NCI-H1105 (cell line): ENCODE measurements at places on chromosomes 12 and 14.

GRCh38 chr12:117098024-117098360 is 1.2 kb downstream of the TESC start:
- no peak for DNase-seq

DNA sequence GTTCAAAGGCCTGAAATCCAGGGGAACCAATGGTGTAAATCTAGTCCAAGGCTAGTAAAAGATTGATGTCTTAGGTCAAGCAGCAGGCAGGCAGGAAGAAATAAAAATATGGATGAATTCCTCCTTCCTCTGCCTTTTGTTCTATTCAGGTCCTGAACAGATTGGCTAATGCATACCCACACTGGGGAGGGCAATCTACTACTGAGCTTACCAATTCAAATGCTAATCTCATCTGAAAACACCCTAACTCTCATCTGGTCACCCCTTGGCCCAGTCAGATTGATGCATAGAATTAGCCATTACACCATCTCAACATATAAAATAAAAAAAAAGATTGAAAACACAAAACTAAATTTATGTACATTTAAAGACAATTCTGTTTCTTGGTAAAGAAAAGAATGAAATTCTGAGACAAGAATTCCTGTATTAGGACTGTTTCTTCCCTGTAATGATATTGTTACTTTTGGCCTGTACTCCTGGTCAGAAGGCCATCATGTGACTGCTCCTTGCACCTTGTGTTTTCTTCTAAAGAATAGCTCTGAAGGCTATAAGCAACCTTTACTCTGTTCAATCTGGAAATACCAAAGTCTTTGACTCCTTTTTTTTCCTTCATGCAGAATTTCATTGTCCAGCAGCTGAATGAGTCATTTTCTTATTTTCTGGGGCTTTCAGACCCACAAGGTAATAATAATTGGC is 19.9 kb downstream of the CLEC6A start:
- DNase-seq: no peak

DNA sequence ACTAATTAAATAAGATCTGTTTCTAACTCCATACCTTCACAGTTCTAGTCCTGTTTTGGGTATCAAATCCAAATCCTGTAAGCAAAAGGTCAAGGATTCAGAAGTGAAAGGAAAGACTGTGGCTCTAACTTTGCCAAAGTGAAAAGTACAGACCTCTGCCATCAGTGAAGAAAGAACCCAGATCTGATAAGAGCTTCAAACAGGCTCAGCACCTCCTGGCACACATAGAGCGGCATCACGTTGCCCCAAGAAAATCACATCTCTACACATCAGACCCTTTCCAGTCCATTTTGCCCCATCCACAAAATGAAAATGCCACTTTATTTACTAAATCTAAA is 23.2 kb downstream of the CLIP1 start:
- no peak for DNase-seq

GRCh38 chr12:27951898-27952297 is 20.6 kb downstream of the PTHLH start:
- no peak for DNase-seq

DNA sequence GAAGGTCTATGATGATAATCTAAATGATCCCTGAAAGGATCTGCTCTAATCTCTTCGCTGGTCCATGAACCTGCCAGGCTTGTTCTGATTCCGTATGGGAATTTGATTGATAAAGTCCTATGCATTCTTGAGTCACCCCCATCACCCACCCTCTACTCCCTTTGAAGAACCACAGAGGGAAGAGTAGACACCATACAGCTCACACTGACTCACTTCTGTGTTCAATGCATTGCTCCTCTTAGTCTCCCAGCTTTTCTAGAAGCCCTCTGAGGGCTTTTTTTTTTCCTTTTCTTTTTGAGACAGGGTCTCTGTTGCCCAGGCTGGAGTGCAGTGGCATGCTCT is 18.5 kb upstream of the GPRC5A start:
- DNase-seq: no peak

DNA sequence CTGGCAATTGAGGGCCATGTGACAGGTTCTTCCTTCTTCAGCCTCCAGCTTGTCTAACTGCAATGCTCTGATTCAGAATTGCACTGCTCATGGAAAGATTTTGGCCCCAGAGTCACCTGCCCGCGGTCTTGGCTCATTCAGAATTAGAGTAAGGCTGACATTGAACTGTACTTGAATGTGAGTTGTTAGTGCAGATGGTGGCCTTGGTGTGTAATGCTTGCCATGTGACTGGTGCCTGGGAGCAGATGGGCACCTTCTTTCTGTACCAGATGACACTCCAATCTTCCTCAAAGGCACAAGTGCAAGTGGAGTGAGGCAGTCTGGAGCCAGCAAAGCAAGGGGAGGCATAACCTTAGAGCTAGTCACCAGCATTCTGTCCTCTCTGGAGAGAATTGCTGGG is 36.5 kb upstream of the ANO4 start:
- DNase-seq: no peak

DNA sequence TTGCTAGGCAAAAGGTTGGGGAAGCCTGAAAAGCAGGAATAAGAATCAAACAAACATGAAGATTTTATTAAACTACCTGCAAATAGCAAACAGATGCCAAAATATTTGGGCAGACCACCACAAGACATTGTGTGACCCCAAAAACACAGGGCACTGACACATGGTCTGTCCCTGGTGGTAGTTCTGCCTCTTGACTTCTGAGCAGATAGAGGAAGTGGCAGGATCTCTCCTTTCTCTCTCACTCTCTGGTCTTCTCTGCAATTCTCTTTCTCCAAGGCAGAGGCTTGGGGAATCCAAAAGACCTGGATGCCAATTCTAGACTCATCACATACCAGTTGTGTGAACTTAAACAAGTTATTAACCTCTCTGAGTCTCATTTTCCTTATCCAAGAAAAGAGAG is 4.3 kb upstream of the PTGDR start:
- no peak for DNase-seq

GRCh38 chr12:132115500-132115899 is 28.6 kb downstream of the DDX51 start:
- DNase-seq: no peak

DNA sequence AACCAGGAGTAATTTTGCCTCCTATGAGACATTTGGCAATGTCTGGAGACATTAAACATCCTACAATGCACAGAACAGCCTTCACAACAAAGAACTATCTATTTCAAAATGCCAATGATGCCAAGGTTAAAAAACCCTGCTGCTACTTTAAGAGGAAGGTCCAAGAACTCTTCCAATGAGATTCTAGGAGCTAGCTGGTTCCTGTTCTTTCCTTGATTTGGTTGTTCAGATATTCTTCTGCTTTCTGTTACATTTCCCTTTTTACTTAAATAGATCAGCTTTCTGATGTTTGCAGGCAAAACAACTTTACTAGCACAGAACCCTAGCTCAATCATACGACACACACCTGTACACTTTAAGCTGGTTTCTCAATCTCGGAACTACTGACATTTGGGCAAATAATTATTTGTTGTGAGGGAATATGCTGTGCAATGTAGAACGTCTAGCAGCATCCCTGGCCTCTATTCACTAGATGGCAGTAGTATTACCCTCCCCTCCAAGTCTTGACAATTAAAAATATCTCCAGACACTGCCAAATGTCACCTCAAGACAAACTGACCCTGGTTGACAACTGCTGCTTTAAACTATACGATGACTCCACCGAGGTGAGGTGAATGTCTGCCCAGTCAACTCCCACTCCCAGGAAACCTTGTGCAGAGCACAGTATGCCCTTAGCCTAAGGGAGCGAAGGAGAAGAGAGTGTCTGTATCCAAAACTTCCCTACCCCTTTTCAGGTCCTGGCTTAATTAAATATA is 4.4 kb downstream of the BLTP3B start:
- DNase-seq: no peak

DNA sequence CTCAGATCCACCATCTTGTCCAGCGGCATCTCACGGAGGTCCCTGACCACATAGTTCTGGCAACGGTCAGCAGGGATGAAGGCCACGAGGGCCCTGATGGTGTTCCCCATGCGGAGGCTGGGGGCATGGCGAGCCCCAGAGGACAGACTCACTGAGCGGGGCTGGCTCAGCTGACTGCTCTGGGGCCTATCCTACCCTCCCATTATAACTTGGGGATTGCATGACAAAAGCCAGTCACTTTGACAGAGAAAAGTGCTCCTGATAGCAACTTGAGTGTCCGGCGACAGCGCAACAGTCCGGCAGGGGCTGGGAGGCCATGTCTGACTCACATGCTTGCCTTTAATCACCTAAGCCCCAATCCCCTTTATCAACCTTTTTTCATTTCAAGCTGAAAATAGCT is at the start of gene LRRC10:
Gene LRRC10 (minus strand): TSS at position 179 of the 400 bp plus-strand sequence. CDS start 69 bp downstream, at position 110.
- no peak for DNase-seq

DNA sequence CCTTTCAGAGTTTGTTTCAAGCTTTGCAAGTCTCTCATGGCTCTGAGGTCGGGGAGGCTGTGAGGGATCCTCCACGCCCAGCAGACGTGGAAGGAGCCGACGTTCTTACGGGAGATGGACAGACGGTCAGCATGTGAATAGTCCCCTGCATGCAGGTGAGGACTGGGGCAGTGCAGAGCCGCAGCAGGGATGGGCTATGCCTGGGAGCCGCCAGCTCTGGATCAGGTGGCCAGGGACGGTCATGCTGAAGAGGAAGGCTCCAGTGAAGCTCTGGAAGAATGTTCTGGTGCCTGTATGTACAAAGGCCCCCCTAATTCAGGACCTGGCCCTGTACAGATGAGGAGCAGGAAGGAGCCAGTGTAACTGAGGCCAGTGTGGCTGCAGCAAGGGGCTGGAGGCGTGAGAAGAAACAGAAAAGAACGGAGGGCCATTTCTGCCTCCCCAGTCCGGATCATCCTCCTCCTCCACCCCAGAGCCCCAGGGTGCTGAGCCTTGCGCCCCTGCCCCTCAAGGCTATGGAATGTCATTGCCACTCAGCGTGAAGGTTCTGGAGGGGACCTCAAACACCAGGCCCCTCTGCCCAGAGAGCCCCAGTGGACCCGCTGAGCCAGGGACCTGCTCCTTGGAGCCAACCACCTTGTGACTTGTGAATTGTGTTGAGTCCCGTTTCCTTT is 96.8 kb upstream of the DIO3 start:
- no peak for DNase-seq

DNA sequence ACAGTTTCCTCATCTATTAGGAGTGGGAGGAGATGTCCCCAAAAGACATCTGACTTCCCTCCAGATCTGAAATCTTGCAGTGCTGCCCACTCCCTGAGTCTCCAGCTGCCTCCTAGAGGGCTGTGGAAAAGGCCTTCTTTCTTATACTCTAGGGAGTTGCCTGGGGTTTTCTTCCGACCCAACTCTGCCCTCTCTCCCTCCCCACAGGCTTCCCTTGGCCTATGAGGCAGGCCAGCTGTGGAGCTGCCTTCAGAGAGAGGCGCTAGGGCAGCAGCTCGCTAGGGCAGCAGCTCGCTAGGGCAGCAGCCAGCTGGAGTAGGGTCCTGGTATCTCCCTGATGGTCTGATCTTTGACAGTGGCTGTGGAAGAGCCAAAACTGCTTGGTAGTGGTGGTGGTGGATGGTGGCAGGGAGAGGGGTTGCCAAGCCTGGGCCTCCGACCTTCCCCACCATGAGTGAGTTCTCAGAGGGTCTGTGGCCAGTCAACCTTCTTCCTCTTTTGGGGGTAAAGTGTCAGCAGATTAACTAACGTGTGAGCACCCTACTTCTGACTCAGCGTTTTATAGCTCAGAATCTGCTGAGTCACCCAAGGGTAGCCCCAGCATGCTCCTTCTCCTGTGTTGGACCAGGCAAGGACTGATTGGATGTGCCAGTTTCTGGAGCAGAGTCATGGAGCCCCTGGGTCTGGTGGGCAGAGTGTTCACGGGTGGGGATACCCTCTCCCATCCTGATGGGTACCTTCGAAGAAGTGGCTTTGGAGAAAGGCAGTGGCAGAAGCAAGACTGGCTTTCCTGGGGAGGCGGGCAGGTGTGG is 2.3 kb downstream of the SLC48A1 start:
- DNase-seq: no peak

DNA sequence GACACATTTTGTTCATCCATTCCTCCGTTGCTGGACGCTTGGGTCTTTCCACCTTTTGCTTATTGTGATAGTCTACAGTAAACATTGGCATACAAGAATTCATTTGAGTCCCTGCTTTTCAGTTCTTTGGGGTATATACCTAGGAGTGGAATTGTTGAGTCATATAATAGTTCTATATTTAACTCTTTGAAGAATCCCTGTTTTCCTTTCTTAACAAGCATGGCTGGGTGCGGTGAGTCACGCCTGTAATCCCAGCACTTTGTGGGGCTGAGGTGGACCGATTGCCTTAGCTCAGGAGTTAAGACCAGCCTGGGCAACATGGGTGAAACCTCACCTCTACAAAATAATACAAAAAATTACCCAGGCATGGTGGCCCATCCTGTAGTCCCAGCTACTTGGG is 75.4 kb downstream of the CCDC92 start:
- DNase-seq: no peak

DNA sequence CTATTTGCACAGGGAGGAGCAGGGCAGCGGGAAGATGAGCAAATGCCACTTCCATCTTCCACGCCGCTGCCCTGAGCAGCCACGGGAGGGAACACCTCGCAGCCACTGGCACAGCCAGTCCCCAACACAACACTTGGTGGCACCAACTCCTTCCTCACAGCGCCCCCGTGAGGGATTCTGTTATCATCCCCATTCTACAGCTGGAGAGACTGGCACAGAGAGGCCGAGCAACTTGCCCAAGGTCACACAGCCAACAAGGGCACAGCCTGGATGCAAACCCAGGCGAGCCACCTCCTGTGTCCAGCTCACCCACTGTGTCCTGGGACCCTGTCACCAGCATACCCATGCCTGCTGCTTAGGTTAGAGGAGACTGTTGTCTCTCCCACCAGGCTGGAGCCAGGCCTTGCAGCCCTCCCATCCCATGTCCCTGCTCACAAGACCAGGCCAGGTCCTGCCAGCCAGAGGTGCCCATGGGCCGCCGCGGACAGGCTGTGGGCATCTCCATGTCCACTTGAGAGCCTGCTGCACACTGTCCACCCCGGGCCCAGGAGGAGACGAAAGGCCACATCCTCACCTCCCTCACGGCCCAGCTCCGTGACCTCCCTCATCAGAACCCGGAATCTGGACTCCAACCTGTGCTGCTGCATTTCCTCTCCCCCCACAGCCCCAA is 57.0 kb downstream of the NCOR2 start:
- DNase-seq: no peak

- DNase-seq: no peak
These were observed 675.0 kb downstream of the TMEM121 start for GRCh38 chr14:106201376-106201775.

- DNase-seq: no peak
These were observed 103.6 kb upstream of the CPM start for GRCh38 chr12:69036533-69036932.

DNA sequence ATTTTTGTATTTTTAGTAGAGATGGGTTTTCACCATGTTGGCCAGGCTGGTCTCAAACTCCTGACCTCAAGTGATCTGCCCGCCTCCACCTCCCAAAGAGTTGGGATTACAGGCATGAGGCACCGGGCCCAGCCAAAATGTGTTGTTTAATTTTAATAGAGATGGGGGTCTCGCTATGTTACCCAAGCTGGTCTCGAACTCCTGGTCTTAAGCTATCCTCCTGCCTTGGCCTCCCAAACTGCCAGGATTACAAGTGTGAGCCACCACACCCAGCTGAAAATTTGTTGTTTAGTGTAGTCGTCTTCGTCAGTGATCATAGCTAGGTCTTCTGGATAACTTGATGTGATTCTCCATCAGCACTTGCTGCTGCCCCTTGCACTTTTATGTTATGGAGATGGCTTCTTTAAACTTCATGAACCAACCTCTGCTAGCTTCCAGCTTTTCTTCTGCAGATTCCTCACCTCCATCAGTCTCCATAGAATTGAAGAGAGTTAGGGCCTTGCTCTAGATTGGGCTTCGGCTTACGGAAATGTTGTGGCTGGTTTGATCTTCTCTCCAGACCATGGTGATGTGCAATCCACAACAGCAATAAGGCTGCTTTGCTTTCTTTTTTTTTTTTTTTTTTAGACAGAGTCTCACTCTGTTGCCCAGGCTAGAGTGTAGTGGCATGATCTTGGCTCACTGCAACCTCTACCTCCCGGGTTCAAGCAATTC is 13.0 kb downstream of the ISCU start:
- no peak for DNase-seq
